T-helper 22 cell (primary cell): ENCODE measurements at places on chromosomes 12 and 14.

- no peak for DNase-seq
Measured at GRCh38 chr12:131355361-131356245, 355.3 kb upstream of the SFSWAP start.

GRCh38 chr12:92696216-92696615 lies 6.6 kb upstream of the PLEKHG7 start:
- no peak for DNase-seq

DNA sequence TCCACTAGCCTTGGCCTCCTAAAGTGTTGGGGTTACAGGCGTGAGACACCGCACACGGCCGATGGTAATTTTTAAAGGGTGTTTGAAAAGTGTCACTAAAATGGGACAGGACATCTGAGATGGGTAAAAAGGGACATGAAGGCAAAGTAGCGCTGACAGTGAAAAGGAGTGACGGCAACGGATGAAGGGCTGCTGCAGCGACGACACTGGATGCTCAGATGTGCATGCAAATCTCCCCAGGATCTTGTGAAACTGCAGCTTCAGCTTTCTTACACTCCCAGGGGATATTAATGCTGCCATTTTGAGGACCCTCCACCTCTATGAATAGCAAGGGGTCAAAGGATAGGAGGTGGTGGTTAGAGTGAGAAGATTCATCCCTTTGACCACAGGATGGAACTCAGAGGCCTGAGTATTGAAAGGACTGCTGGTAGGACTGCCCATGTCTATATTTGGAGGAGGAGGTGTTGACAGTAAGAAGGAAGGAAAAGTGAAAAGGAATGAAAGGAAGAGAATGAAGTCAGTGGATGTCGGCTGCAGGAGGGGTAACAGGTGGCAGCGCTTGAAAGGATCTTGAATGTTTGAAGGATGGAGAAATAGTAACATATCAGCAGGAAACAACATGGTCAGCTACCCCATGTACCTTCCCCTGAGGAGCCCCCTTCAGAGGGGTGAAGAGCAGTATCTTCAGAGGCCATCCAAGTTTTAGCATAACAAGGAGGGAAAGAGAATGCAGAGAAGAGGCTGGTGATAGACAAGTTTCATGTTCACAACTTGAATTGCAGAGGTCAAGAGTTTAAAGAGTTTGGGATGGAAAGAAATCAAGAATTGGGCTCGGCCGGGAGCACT lies 37.1 kb downstream of the CLIP1 start:
- no peak for DNase-seq

DNA sequence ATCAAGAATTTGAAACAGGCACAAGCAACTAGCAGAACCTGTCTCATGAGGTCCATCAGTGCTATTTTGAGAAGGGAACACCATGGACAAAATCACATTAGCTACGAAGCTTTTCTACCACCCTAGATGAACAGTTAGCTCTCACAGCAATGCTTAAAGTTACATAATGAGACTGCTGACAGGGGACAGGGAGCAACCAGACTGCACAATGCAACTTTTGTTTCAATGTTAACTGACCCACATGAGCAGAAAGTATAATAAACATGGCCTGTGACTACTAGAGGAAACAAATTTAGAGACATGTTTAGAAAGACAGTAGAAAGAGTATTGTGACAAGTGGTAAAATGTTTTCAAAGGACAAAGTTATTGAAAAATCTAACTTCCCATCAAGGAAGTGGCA lies 282.8 kb downstream of the CEP128 start:
- no peak for DNase-seq

DNA sequence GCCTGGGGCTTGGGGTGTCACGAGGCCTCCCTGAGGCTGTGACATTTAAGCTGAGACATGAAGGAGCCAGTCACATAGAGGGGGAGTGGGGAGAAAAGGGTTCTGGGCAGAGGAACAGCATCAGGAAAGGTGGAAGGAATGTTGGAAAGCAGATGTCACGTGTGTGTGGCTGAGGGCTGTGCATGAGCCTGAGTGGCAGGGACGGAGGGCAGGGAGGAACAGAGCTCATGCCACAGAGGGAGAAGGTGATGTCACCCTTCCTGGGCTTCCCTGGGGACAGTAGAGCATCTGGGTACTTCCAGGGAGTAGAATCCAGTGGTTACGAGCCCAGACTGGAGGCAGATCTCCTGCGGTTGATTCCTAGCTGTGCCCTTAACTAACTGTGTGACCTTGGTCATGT lies 32.0 kb upstream of the JDP2 start:
- no peak for DNase-seq

- no peak for DNase-seq
Measured at GRCh38 chr12:84764001-84764400, 148.6 kb downstream of the SLC6A15 start.
